HT-29 (cell line): ENCODE measurements at places on chromosomes 16 and 17.

- no peak for DNase-seq
Observed at GRCh38 chr17:12765548-12765947, 23.8 kb upstream of the ARHGAP44 start.

DNA sequence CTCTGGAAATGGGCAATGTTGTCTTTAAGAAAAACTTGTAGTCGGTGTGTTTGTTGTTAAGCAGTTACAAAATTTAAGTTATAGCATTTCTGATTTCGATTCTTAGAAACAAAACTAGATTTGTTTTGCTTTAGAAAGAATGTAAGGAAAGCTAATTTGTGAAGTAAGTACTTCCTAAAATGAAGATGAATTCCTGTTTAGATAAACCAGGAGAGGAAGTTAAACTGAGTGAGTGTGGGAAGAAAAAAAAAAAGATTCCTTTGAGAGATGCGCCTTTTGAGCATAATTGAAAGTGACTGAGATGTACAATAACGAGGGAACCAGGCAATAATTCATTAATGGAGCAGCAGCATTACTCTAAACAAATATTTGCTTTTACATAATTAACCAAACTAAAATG lies 52.4 kb upstream of the ALOX12 start:
- no peak for DNase-seq

DNA sequence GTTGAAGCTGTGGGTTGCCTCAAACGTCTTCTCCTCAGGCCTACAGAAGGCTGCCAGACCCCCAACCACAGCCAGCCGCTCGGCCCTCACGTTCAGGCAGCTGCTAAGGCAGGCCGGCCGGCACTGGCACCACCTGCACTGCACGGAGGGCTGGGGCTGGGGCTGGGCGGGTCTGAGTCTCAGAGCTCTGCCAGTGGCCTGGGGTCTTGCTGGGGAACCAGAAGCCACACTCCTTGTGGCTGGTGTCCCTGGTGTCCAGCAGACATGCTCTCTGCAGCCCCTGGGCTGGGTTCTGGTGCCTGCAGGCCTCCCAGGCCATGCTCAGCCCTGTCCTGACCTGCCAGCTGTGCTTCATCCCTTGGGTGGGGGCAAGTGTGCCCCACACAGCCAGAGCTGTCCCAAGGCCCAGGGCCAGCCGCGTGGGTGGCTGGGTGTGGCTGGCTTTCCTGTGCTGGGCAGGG lies 42.0 kb downstream of the BAHCC1 start:
- DNase-seq: no peak

DNA sequence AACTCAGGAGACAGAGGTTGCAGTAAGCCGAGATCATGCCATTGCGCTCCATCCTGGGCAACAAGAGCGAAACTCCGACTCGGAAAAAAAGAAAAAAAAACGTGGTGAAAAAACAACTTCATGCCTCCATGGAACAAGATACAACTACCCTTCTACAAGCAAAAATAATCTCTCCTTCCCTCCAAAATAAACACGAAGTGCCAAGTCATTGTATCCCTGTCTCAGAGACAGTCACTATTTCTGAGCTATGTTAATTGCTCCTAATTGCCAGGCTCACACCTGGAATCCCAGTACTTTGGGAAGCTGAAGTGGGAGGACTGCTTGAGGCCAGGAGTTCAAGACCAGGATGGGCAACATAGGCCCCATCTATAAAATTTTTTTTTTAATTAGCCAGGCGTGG lies 19.0 kb upstream of the SLC16A5 start:
- no peak for DNase-seq
